HFFc6 (cell line): ENCODE measurements at places on chromosomes 5 and 9. TPM values are rescaled to one million over a fixed set of nuclear protein-coding genes. Genes with fewer than 3 reads are reported as not detected.
A peak's percentile ranks its signal among the peaks of the same experiment; 100 is the strongest.

GRCh38 chr9:79116709-79117108 lies 455.1 kb upstream of the TLE4 start:
- peaks cover 1% of the 10 kb centered on the region; the same call in 1 of the 2 replicates for H3K27me3 ChIP-seq
- no peak overlapping the region for H3K4me3 ChIP-seq
- H3K36me3 ChIP-seq, result peaks cover 6% of the 10 kb centered on the region; the same call in 1 of the 2 replicates
- DNase-seq, result no peak

- no peaks in the 10 kb centered on the region for H3K4me1 ChIP-seq
- H3K27ac ChIP-seq, result no peak overlapping the region
- H3K4me3 ChIP-seq, result no peak overlapping the region
Measured at GRCh38 chr9:92887880-92888338, 10.1 kb upstream of the ZNF484 start.

The NUDT12 gene
- total RNA-seq, result 6.9 and 9.9 TPM in 2 replicates

DNA sequence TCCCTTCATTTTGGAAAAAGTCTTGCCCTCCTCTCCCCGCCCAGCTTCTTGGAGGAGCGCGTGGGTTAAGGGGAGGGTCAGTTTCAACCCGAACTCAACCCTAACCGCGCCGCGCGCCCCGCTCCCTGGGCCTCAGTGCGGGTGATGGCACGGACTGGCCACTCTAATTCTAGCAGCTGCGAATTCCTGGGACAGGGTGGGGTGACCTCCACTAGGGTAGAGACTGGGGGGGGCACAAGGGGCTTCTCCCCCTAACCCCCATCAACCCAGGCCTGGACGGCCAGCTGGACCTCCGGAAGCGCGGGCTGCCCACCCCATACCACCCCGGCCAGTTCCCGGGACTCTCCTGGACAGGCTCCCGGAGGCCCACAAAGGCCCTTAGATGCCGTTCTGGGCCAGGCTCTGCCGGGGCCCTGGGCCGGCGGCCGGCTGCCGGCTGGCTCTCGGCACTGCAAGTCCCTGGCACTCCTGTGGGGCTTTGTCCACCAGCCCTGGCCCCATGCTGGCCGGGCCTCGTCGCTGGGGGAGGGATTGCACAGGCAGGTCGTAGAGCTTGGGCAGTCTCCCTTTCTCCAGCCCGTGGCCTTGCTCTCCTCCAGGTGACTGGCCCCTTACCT lies 7.2 kb upstream of the PSD2 start:
- no peak overlapping the region for H3K27ac ChIP-seq
- H3K4me3 ChIP-seq, result peak overlapping the region; percentile 91; the same call in 1 of the 2 replicates
- H3K27me3 ChIP-seq, result peaks cover 32% of the 10 kb centered on the region

- H3K4me1 ChIP-seq, result peaks cover 15% of the 10 kb centered on the region
- H3K36me3 ChIP-seq, result peaks cover 50% of the 10 kb centered on the region
- peaks cover 7% of the 10 kb centered on the region for H3K27me3 ChIP-seq
- no peak overlapping the region for H3K27ac ChIP-seq
- DNase-seq, result no peak
- H3K4me3 ChIP-seq, result no peak overlapping the region
Measured at GRCh38 chr9:71693607-71694006, 74.7 kb downstream of the CEMIP2 start.

- H3K4me1 ChIP-seq, result no peaks in the 10 kb centered on the region
- no peaks in the 10 kb centered on the region for H3K36me3 ChIP-seq
- no peaks in the 10 kb centered on the region for H3K27me3 ChIP-seq
- no peak overlapping the region for H3K27ac ChIP-seq
- no peak for DNase-seq
Measured at GRCh38 chr5:23655674-23656073, 148.3 kb downstream of the PRDM9 start.
